ENCODE measurements at places on chromosomes 13 and 19. TPM values are rescaled to one million over a fixed set of nuclear protein-coding genes. Genes with fewer than 3 reads are reported as not detected.
A peak's percentile ranks its signal among the peaks of the same experiment; 100 is the strongest.

DNA sequence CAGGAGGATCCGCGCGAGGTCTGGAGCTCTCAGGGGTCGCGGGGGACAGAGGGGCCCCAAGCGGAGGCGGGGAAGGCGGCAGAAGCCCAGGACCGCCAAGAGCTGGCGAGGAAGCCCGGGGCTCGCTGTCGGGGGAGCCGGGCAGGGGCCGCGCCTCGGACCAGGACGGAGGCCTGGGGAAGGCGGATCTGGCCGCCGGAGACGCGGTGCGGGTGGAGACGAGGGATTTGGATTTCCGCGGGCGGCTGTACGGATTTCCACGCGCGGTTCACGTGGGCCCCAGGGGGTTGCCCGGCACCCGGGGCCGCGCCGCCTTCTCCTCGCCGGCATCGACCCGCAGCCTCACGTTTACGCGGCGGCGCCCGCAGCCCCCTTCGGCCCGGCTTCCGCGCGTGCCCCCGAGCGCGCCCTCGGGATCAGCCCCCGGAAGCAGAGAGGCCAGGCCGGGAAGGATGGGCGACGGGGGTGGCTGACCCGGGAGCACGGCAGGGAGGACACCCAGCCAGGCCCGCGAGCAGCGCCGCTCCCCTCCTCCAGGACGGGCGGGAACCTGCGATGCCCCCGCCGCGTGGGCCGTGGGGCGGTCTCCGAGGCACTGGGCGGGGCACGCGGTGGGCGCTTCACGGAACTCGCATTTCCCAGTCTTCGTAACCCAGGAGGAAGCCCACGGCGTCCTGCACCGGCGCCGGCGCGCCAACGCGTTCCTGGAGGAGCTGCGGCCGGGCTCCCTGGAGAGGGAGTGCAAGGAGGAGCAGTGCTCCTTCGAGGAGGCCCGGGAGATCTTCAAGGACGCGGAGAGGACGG, 4.7 kb downstream of the F7 start:
- DNase-seq = no peak

DNA sequence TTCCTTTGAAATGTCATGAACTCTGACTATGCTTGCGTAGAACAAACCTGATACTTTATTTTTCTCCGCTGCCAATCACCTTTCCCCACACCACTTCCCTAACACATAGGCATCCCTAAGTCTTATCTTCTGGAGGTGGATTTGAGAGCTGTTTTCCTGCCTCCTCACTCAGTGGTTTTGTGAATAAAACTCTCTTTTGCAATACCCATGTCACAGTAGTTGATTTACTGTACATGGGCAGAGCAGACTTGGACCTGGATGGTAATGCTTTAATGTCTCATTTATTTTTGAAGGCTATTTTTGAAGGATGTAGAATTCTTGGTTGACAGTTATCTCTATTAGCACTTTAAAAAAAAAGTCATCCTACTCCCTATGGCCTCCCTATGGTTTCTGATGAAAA, 881.8 kb downstream of the SLITRK5 start:
- no peak for DNase-seq

DMKN gene
- polyA plus RNA-seq = 1.0 TPM

DNA sequence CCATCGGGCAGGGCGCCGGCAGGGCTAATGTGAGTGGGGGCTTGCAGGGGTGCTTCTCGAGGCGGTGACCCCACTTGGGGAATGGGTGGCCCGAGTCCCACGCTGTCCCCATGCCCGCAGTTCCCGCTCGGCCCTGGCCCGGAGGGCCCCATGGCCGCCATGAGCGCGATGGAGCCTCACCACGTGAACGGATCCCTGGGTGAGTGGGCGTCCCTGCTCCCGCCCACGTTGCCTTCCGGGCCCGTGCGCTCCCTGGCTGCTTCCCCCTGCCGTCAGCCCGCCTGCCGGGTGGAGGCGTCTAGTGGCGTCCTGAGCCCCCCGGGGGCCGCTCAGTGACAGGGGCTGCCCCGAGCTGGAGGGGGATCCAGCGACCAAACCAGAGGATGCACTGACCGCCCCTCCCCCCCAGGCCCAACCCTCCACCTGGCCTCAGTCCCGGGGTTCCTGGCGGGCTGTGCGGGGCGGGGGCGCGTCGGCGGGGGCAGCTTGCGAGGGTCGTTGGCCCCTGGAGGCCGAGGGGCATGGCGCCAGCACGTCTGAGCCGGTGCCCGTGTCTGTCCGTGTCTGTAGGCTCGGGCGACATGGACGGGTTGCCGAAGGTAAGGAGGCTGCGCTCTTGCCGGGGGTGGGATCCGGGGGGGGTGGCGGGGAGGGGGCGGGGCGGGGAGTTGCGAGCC, 4.8 kb downstream of the ISYNA1 start:
- no peak for DNase-seq

- no peak for DNase-seq
Measured at GRCh38 chr19:32181216-32181920, 164.0 kb upstream of the ZNF507 start.

DNA sequence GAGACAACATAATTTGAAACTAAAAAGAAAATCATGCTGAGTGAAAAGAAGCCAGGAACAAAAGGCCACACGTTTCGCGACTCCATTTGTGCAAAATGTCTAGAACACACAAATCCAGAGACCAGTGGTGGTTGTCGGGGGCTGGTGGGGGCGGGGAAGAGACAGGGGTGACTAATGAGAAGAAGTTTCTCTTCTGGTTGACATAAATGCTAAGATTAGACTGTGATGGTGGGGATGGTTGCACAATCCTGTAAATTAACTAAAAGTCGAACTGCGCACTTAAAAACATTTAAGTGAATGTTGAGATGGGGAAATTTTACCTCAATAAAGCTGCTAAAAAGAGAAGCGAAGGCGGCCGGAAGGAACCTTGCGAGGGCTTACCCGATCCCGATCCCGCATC, 7.1 kb downstream of the AKAP8 start:
- no peak for DNase-seq

- DNase-seq = no peak
Measured at GRCh38 chr19:1752757-1753728, at the start of gene ONECUT3. Gene ONECUT3 (plus strand): TSS chr19:1753506. CDS start chr19:1753663, 157 bp downstream.

DNA sequence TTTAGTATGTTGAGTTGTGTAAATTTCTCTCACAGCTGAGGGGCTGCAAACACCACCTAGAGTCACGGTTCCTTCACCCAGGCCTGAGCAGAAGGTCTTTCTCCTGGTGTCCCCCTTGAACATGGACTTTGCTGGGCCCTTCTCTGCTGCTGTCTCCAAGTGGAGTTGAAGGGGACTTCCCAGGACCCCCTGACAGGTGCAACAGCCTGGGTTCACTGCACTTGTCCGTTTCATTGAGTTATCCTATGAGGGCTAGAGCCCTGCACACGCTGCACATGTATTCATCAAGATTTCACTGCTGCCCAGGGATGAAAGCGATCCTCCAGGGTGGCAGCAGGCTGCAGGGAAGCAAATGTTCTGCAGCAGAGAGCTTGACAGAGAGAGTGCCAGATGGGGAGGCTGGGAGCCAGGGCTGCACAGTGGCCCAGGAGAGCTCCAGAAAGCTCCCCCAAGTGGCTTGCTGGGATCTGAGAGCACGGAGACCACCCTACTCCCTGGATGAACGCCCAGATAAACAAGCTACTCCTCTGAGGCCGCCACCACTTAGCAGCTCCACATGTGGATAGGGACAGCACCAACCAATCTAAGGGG, 10.3 kb downstream of the TMEM272 start:
- no peak for DNase-seq

- peak; percentile 57 for DNase-seq
Measured at GRCh38 chr19:44684892-44685863, 13.8 kb upstream of the CEACAM16 start.

GRCh38 chr13:75372517-75372916, 109.5 kb downstream of the TBC1D4 start:
- DNase-seq = no peak

DNA sequence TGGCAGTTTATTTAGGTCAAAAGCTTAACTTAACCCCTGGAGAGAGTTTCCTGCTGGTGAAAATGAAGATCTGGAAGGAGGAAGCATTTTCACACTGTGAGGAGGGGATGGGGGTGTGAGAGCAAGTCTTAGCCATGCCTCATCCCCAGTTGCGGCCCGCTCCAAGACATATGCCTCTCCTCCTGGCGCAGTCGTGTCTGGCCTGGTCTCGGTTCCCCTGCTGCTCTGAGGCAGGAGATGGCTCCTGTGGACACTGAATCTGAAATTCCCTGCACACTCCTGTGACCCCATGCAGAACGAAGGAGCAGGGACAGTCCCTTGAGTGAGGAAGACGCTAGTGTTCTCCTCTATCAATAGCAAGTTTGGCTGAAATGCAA, 360 bp upstream of the ZNF69 start:
- no peak for DNase-seq

DNA sequence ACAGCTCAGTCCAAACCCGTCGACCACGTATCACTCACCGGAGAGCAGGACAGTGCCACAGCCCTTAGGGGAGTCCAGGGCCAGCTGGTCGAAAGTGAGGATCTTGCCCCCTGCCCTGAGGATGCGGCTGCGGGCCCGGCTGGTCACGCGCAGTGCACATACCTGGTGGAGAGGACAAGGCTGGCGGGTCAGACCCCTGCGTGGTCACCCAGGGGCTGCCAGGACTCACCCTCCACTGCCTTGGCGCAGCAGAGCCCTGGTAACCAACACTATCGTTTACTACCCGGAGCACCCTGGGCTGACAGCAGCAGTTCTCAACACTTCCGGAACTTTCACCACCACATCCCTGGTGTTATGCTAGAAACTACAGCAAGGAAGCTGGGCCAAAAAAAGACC, 1.2 kb upstream of the FAM83E start:
- DNase-seq = no peak

DNA sequence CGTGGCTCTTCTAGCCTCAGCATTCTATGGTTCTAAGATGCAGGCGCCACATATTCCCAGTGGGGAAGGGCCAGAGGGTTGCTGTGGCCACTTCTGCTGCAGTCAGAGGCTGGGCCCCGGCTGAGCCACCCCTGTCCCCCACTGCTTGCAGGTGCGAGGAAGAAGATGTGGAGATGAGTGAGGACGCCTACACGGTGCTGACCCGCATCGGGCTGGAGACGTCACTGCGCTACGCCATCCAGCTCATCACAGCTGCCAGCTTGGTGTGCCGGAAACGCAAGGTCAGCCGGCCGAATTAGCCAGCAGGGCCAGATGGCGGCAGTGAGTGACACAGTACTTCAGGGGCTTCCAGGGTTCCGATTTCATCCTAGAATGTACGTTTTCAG, 2.0 kb downstream of the LHB start:
- no peak for DNase-seq

GRCh38 chr13:65937251-65937650, 1292.9 kb downstream of the PCDH9 start:
- DNase-seq = no peak

CPAMD8 gene
- polyA plus RNA-seq = 1.1 TPM

DNA sequence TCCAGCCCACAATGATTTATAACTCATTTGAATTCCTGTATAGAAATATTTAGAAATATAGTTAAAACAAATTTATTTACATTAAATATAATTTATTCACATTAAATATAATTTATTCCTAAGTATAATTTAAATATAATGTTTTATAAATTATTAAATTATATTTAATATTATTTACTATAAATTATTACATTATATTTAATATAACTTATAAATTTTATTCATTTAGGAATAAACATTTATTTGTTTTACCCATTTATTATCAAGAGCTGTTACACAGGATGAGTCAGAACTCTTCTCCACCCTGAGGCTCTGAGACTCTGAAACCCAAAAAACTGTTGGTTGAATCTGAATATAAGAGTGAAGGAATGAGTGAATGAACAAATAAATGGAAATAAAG, 170.9 kb upstream of the OBI1 start:
- DNase-seq = no peak

Measured in BJ (cell line).